SK-N-SH treated with all-trans-retinoic acid at 6 μM for 48 hours (cell line): ENCODE measurements at places on chromosomes 11 and 22.

DNA sequence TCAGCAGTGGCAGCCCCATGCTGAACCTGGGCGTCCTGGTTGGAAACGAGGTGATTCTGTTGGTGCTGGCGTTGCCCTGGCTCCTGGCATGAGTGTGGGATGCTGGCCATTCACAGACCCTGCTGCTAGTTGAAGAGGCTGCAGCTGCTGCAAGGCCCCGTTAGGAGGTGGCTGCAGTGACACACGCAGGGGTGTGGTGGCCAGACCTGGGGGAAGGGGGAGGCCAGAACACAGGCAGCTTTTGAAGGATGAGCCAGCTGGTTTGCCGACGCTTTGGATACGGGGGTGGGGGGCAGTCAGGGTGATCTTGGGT lies 77.2 kb downstream of the MORC2 start:
- ATAC-seq: no peak

DNA sequence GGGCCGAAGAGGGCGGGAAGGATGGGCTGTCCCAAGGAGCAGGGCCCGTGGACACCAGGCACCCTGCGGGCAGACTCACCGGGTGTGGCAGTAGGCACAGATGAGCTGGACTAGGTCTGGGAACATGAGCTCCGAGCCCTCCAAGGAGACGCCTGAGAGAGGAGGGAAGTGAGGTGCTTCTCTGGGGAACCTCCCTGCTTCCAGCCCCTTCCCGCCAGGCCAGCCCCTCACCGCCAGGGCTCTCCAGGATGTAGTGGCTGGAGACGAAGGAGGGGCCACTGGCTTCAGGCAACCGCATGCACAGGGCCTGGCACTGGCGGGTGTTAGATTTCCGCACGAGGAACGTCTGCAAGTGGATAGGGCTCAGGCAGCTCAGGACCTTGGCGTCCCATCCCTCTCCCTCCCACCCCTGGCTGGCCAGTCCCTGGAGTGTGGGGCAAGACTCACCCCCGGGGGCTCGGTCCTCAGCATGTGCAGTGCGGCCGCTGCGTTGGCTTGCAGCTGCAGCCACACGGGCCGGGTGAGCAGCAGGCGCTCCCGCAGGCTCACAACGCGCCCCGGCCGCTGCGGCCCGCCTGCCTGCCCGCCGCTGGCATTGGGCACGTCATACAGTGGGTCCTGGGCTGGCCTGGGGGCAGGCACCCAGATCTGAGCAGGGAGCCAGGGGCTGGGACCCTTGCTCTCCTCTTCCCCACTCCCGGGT lies 552 bp downstream of the RIN1 start:
- peak; percentile 54 for ATAC-seq

DNA sequence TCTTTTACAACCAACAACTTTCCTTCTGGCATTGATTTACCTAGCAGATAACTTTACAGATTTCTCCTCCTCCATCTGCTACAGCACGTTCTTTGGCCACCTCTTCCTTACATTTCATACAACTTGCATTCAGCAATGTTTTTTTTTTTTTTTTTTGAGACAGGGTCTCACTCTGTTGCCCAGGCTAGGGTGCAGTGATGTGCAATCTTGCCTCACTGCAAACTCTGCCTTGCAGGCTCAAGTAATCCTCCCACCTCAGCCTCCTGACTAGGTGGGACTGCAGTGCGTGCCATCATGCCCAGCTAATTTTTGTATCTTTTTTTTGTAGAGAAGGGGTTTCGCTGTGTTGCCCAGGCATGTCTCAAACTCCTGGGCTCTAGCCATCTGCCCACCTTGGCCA lies 6.5 kb downstream of the PDE3B start:
- no peak for ATAC-seq

DNA sequence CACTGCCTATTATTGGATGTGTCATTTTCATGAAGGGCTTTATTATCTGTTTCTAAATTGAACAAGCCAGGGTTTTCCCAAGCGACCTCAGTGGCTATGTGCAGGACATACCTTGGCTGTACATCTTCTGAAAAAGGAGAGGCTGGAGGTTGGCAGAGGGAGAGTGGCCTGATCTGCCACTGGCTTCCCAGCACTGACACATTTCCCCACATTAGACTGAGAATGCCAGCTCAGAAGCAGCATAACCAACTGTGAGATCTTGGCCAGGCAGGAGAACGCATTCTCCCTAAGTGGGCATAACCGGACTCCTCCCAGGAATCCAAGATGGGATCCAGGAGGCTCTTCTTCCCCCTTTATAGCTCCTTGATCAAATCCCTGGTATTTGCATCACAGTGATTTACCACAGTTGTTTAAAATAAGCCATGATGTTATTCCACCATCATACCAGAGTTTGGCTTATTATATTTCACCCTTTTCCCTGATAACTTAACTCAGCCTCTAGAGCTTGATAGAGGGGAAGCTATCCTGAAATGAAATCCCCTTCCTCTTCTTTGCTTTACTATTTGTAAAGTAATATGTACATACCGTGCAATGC lies 33.8 kb downstream of the AMOTL1 start:
- no peak for ATAC-seq

- ATAC-seq: no peak
Observed at GRCh38 chr11:95714843-95715776, 74.5 kb downstream of the FAM76B start.

DNA sequence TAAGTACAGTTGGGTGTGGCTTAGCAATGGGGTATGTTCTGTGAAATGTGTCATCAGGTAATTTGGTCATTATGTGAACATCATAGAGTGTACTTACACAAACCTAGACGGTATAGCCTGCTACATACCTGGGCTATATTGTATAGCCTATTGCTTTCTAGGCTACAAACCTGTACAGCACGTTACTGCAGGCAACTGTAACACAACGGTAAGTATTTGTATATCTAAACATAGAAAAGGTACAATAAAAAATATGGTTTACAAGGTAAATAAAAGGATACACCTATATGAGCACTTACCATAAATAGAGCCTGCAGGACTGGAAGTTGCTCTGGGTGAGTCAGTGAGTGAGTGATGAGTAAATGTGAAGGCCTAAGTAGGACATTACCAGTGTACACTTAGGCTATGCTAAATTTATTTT lies 73.1 kb upstream of the GDPD4 start:
- ATAC-seq: peak; percentile 51

- peak; percentile 60 for ATAC-seq
Observed at GRCh38 chr11:66289548-66290329, 796 bp upstream of the YIF1A start.

DNA sequence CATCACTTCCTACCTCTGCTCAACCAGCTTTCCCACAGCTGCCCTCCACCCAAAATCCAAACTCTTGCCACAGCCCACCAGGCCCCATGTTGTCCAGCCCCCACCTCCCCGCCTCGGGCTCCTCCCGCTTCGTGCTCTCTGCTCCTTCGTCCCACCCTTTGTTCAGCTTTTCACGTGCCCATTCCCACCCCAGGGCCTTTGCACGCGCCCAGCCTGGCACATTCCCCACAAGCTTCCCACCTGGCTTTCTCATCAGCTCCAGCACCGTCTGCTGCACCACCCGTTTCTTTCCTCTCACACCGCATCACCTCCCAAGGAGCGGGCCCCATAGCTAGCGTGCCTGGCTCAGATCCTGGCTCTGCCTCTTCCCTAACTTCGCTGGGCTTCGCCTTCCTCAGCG lies 54.8 kb downstream of the SCUBE1 start:
- no peak for ATAC-seq

DNA sequence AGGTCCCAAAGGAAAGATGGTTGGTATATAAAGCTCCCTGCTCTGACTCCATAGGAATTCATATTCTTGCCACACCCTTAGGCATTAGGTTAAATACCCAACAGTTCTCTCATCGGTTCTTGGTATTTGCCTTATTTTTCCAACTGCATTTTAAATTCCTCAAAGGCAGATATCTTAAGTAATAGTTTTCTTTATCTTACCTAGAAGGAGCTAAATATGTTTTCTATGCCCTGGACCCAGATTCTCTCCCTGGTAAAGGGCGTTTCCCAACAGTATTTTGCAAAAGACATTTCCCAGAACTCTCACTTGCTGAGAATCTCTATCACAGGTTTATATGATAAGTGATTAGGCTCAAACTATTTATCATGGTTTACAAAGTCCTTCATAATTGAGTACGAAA lies 158.6 kb upstream of the BDNF start:
- ATAC-seq: no peak

DNA sequence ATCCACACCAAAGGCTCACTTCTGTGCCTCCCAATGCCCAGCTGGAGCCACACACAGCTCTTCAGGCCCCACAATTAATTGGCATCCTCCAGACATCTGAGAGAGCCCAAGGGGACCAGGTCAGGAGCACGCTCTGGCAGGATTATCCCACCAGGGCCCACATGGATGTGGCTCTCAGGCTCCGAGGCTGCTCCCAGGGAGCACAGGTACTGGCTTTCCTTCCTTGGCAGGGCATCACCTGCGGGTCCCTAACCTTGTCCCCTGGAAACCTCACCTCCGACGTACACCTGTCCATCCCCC lies 54.3 kb downstream of the CD6 start:
- ATAC-seq: no peak

GRCh38 chr11:11675671-11676181 lies 53.9 kb upstream of the GALNT18 start:
- ATAC-seq: no peak

DNA sequence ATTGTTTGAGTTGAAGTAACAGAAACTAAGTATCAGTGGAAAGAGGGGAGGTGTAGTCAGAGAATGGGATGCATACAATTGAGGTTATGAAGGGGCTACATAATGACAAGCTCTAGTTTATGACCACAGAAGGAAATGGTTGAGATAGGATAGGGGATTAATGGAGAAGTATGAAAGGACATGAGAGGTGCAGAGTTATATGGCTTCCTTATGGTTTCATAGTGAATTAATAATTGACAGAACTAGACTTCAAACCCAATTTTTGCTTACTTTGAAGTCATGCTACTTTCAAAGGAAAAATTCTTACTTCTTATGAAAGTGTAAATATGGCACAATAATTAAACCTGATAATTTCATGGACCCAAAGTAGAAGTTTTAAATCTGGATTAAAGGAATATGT lies 340.3 kb upstream of the LRRC4C start:
- ATAC-seq: no peak

- peak; percentile 79 for ATAC-seq
Observed at GRCh38 chr11:45879803-45880686, 5.4 kb upstream of the MAPK8IP1 start.

- no peak for ATAC-seq
Observed at GRCh38 chr11:71096751-71097388, 155.5 kb downstream of the SHANK2 start.

- ATAC-seq: peak; percentile 98
Observed at GRCh38 chr22:41682033-41682807, 6.4 kb downstream of the SNU13 start.

- ATAC-seq: no peak
Observed at GRCh38 chr11:15839061-15839460, 517.3 kb downstream of the SOX6 start.

DNA sequence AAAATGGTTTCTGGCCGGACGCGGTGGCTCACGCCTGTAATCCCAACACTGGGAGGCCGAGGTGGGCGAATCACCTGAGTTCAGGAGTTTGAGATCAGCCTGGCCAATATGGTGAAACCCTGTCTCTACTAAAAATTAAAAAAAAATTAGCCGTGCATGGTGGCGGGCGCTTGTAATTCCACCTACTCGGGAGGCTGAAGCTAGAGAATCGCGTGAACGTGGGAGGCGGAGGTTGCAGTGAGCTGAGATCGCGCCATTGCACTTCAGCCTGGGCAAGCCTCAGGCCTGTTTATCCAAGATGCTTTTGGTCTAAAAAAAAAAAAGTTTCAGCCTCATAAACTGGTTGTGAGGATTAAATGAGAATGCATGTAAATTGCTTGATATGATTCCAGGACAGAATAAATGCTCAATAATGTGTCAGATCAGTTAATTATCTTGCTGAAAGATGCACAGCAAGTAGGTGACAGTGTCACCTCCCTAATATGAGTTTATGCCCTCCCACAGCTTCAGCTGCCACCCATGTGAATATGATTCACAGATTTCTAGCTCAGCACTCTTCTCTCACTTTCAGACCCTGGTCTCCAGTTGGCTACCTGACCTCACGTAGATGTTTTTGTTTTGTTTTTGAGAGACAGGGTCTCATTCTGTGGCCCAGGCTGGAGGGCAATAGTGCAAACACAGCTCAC lies 1.1 kb upstream of the ALG8 start:
- no peak for ATAC-seq

DNA sequence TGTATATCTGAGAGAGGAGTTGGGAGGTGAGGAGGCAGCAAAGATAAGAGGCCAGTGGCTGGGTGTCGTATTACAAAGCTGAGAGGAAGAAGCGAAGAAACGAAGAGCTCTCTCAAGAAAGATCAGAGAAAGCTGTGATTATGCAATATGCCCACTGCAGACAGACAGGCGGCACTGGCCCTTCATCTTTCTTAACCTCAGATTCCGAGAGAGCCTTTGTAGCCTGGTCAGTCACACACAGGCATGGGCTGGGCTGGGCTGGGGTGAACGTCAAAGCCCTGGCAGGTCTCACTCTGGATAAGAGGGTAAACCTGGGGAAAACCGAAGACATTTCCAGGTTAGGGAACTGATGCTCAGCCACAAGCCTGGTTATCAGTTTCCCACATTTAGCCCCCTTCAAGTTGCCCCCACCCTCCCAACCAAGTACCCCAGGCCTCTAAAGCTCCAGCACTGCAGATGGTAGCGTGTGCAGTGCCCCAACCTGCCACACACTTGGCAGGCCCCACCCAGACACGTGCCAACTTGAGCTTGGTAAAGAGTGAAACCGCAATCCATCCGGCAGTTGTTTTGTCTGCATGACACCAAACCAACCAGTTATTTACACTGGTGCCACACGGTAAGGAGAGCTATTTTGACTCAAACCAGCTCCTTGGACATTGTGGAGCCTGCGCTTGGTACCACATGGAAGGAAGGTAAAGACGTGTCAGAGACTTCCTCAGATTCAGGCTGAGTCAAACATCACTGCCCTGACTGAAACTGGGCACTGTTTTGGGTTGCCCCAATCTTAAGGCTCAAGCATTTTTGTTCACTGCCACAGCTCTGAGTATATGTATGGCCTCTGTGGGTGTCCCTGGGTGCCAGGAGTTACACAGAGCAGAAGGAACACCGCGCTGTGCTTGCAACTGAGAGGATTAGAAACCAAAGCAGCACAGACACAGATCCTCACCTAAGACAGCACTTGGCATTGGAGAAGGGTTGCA lies 135.9 kb downstream of the FDX1 start:
- no peak for ATAC-seq

- no peak for ATAC-seq
Observed at GRCh38 chr11:34891611-34892010, 24.6 kb downstream of the APIP start.

DNA sequence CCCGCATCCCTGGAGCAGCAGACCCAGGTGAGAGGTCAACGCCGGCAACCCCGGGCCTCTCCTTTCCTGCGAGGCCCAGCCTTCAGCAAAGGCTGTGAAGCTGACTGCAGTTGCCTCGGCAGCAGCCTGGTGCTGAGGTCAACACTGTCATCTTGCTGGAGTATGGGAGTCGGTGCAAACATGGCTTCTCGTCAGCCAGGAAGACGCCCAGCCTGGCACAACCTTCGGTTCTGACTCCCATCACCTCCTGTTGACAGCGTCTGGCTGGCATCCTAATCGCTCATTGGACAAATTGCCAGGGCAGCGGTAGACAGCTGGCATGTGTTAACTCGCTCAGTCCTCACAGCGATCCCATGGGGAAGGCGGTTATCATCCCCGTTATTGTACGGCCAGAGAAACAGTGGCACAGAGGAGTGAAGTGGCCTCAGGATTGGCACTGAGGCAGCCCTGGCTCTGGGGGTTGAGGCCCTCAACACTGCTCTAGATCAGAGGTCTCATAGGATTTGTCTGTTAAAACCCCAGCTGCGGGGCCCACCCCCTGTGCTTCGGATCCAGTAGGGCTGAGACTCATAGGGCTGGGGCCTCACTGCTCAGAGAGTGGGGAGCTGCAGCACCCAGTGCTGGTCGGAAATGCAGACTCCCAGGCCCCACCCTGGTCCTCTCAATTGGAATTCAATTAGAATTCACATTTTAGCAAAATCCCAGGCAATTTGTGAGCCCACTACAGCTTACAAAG lies 39.3 kb upstream of the TP53I11 start:
- peak; percentile 66 for ATAC-seq
